ENCODE measurements at places on chromosomes 2 and 18.

- DNase-seq = no peak
Measured at GRCh38 chr18:76394780-76395476, 100.1 kb downstream of the ZNF516 start.

DNA sequence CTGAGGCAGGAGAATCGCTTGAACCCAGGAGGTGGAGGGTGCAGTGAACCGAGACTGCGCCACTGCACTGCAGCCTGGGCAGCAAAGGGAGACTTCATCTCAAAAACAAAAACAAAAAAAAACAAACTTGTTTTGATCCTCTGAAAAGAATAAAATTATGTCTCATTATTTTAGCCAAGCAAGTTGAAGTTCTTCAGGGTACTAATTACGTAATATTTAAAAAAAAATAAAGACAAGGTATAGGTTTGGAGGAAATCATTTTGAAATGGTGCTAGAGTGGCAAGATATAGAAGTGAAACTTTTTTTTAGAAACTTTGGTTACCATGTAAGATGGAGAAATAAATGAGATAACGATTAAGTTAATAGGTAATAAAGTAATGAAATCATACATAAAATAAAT, 54.4 kb upstream of the TMEM247 start:
- no peak for DNase-seq

- no peak for DNase-seq
Measured at GRCh38 chr2:119671016-119671415, 8.0 kb upstream of the TMEM177 start.

GRCh38 chr2:118806797-118807667, 40.4 kb downstream of the EN1 start:
- DNase-seq = no peak
